ENCODE measurements at places on chromosomes 11 and 22.

DNA sequence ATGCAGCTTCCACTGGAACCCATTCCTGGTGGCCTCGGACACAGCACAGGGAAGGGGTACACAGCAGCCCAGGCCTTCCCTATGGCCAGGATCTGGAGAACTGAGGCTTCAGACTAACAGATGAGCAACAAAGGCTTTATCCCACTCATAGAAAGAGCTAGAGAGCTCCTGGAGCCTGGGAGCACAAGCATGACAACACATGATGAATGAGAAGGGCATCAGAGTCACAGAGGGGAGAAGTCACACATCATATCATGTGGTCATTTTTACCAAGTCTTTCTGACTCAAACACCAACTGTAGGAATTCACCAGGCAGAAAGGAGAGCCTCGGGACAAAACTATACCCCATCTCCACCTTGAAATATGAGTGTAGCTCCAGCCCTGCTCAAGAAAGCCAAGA is 43.2 kb downstream of the NRXN2 start:
- no peak for DNase-seq

DNA sequence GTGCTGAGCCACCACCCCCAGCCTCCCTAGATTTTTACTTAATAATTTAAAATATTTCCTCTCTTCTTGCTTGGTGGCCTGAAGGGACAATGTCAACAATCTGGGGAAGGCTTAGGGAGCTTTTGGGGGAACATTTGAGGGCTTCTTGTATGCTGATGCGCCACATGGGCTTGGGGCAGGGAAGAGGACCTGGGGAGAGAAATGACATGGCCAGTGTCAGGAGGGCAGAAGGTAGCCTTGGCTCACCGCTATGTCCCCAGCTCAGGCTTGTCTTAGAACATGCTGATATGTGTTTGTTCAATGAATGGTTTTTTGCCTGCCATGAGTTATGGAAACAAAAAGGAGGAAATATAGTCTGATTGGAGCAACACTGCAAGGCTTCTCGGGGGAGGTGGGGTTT is 51.6 kb downstream of the ST14 start:
- DNase-seq = no peak

DNA sequence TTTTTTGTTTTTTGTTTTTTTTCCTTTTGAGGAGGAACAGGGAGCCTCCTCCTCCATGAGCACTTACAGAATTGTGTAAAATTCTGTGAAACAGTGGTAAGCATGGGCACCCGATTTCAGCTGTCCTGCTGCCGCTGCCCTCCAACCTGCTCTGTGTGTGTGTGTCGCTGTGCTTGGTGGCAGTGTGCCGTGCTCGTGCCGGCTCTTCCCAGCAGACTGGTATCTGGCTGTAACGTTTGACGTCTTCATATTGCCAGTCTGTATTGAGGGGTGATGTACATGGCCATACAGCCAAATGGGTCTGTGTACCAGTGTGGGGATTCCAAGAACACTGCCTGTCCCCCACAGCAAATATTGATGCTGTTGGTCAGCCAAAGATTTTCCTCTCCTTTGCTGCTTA is 97.1 kb downstream of the CWC15 start:
- no peak for DNase-seq

GRCh38 chr11:44823006-44823405 is 96.2 kb downstream of the TSPAN18 start:
- no peak for DNase-seq

GRCh38 chr11:93169950-93170561 is 27.7 kb downstream of the SLC36A4 start:
- DNase-seq = peak; percentile 80

DNA sequence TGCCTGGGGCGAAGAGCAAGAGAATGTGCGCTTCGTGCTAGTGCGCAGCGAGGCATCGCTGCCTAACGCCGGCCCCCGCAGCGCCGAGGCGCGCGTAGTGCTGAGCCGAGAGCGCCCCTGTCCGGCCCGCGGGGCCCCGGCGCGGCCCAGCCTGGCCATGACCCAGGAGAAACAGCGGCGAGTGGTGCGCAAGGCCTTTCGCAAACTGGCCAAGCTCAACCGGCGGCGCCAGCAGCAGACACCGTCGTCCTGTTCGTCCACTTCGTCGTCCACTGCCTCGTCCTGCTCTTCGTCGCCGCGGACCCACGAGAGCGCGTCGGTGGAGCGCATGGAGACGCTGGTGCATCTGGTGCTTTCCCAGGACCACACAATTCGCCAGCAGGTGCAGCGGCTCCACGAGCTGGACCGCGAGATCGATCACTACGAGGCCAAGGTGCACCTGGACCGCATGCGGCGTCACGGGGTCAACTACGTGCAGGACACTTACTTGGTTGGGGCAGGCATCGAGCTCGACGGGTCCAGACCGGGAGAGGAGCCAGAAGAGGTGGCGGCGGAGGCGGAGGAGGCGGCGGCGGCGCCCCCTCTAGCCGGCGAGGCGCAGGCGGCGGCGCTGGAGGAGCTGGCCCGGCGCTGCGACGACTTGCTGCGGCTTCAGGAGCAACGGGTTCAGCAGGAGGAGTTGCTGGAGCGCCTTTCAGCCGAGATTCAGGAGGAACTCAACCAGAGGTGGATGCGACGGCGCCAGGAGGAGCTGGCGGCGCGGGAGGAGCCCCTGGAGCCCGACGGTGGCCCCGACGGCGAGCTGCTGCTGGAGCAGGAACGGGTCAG is 1.0 kb downstream of the RASSF10 start:
- DNase-seq = peak; percentile 21

- no peak for DNase-seq
Measured at GRCh38 chr22:19270873-19271272, 20.6 kb downstream of the CLTCL1 start.

GRCh38 chr11:69355959-69356702 is 62.2 kb downstream of the MYEOV start:
- no peak for DNase-seq

GRCh38 chr22:42522546-42522945 is 3.0 kb upstream of the RRP7A start:
- no peak for DNase-seq

DNA sequence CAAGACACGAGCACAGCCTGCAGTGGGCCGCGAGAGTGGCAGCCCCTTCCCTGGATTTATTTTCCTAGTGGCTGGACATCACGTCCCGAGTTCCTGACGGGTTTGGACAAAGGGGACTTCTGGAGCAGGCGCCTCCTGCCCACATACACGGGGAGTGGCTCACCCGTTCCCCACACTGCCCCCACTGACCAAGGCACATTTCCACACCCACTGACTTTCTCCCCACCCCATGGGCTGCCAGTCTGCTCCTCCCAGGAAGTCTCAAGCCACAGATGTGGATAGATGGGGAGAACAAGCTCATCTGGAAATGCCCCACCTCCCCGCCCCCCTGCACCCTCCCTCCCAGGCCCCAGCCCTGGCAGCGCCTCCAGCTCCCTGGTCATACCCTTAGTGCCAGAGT is 34.0 kb upstream of the FADD start:
- DNase-seq = no peak

- DNase-seq = peak; percentile 42
Measured at GRCh38 chr11:71244116-71244810, 8.1 kb downstream of the SHANK2 start.

- no peak for DNase-seq
Measured at GRCh38 chr11:2934611-2935239, 5.5 kb upstream of the PHLDA2 start.

GRCh38 chr11:125215976-125216375 is 51.4 kb downstream of the PKNOX2 start:
- peak; percentile 49 for DNase-seq
